ENCODE measurements at places on chromosomes 7 and 10.

- no peak for DNase-seq
Measured at GRCh38 chr7:37342688-37343471, 105.8 kb downstream of the ELMO1 start.

DNA sequence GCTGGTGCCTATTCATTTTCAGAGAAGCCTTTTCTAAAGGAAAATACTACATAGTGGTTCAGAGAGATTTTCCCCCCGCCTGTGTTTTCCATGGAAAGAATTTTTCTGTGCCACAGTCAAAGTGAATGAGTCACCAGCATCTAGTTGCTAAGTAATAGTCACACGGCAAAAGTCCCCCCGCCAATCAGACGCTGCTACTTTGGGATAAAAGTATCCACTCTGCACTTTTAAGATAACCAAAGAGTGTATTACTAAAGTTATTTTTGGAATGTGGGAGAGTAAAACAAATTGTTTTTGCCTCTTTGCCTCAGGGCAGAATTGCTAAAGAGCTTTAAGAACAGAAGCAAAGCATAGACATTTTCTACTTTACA is 23.5 kb downstream of the ABLIM1 start:
- DNase-seq = peak; percentile 79

DNA sequence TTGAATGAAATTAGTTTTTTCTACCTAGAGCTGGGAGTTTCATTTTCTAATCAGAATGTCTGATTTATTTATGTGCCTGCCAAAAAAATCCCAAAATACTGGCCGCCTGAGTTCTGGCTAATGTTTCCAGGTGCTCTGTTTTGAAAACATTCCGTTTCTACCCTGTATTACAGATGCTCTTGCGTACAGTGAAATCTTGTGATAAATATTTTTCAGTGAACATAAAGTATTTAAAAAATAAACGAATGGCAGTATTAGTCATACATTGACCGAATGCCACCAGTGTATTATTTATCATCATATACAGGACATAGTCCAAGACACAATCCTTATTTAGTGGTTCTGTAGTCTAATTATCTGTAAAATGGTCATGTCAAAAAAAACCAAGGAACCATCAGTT is 102.8 kb downstream of the KAT6B start:
- DNase-seq = no peak

DNA sequence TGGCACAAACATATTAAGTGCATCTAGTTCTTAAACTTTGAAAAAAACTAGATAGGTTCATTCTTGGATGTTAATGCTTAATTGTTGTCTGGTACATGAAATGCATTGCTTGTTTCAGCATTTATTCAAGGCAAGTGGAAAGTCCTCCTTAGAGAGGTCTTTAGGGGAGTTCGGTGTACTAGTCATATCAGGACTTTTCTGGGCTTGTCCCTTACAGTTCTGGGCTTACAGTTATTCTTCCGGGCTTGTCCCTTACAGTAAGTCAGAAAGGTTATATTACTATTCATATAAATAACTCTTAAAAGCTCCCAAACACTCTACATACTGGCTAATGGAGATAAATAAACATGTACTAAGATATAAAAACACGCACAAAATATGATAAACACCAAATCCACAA is 61.6 kb upstream of the MRLN start:
- DNase-seq = no peak

- DNase-seq = no peak
Measured at GRCh38 chr10:61021926-61022325, 77.9 kb upstream of the RHOBTB1 start.

DNA sequence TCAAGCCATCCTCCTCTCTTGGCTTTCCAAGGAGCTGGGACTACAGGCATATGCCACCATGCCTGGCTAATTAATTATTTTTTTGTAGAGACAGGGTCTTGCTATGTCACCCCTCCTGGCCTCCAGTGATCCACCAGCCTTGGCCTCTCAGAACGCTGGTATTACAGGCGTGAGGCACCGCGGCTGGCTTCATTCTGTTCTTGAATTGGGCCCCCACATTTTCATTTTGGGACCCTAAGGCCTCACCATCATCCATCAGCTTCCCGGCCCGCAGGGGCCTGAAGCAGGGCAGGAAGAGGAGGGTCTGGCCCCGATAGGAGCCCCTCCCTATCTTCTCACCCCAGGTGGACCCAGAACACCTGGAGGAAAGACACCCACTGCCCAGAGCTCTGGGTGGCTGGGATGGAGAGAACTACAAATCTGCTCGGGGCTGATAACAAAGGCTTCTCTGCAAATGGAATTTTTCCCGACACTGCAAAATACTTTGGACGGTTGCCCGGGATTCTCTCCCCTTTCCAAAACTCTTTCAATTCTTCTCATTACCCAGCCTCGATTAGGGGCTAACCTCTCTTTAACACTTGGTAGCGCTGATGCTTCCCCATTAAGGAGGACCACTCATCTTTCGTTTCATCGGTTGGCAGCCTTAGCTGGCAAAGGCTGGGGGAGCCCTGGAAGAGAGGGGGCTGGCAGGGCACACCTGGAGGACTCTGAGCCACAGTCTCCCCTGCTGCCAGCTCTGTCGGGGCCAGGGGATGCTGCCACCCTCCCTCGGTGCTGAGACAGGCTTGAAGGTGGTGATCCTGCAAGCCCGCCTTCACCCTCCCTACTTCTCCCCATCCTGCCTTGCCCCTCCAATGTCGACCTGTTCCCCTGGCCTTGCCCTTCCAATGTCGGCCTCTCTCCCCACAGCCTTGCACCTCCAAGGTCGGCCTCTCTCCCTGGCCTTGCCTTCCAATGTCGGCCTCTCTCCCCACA is 81.0 kb upstream of the GNA12 start:
- no peak for DNase-seq

GRCh38 chr10:112583236-112583939 is 136.4 kb downstream of the VTI1A start:
- DNase-seq = no peak

DNA sequence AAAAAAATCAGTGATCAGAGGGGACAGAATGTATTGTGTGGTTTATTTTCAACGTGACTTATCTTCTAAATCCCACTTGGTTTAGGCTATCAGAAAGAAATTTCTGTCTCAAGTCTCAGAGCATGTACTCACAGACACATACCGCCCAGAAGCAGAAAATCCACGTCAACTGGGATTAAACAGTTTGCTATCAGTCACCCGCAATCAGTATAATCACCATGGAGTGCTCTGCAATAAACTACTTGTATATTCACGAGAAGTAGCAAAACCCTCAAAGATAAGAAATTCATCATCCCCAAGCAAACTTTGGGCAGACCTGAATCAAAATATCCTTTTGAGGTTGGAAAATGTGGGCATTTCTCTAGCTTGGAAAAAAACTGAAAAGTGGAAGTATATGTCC is 259.1 kb downstream of the FGFR2 start:
- no peak for DNase-seq

GRCh38 chr7:57646901-57647246 is 196.9 kb downstream of the ZNF716 start:
- peak; percentile 61 for DNase-seq

DNA sequence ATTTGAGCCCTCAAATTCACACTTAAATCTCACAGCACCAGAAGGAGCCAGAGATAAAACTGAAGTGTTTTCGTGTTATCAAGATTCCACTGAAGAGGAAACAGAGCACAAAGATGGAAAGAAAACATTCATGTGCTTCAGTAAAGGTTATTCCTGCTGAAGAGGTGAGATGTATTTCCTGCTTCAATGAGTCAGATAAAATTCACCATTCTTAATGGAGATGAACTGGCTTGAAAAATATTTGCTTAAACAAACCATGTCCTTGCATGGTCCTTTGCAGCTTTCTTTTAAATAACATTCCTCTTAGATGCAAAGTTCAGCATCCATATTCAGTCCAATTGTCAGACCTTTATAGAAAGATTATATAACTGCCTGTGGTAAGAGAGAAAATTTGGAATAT is 294.2 kb downstream of the IPMK start:
- no peak for DNase-seq

GRCh38 chr10:103803941-103804340 is 51.4 kb downstream of the SH3PXD2A start:
- no peak for DNase-seq

- no peak for DNase-seq
Measured at GRCh38 chr10:5746197-5746596, 61.6 kb downstream of the TASOR2 start.

GRCh38 chr7:91326516-91327199 is 62.4 kb downstream of the FZD1 start:
- no peak for DNase-seq

Measured in Daoy (cell line).